GM19239 (cell line): ENCODE measurements at places on chromosomes 11 and 22.

DNA sequence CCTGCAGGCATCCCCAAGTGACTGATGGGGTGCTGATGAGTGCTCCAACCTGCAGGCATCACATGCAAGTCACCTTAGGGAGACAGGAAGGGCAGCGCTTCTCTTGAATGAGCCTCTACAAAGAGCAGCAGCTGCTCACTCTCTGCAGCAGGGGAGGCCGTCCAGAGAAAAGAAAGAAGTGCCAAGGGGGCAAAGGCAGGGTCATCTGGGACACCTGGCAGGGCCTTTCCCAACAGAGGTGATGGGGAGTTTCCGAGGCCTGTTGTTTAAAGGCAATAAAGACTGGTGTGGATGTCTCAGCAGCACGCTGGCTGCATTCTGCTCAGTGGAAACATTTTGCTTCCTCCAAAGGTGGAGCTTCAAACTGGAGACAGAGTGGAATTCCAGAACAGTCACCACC is 113.7 kb downstream of the ETS1 start:
- no peak for DNase-seq

DNA sequence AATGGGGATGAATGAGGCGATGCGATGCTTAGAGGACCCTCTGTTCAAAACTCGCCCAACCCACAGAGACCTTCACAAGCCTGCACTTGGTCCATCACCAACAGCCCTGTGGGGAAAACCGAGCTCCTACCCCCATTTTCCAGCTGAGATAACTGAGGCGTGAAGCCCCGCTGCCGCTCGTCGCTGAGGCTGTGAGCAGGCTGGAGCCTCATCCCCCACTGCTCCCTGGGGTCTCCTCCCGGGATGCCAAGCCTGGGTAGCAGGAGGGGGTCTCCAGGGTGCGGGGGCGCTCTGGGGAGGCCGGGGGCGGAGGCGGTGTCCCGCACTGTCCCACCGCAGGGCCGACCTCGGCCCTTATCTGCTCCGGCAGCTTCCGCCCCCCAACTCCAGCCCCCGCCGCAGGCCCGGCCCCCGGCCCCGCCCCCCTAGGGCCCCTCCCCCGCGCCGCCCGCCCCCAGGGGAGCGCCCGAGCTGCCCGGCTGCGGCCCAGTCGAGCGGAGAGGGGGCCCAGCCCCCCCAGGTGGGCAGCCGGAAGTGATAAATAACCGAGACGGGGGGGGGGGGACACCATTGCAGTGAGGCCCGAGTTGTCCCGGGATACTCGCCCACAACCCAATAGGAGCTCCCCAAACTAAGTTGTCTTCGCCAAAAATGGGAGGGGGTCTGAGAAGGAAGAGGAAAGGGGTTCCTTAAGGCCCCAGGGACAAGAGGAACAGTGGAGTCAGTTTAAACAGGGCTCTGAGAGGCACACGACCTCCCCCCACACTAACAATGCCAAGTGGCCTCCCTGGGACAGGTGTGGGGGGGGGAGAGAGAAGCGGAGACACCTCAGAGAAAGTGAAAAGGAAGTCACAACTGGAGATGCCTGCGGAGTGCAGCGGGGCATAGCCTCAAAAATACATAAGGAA is 8.3 kb upstream of the SLC39A13 start:
- DNase-seq: peak; percentile 52

DNA sequence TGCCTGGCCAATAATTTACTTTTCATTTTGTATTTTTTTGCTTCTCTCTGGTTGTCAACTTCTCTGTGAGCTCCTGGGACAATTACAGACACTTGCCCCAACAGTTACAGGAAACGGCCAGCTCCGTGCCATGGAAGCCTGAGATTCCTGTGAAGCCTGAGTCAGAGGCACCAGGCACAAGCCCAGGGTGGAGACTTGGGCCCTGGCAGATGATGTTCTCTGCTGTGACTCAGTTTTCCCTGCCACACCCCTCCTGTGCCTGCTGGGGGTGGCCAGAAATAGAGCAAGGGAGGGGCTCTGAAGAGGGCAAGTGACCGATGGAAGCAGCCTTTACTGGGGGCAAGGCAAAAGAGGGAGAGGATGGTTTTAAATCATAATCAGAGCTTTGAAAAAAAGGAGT is 4.9 kb downstream of the ATP5MGL start:
- DNase-seq: no peak

DNA sequence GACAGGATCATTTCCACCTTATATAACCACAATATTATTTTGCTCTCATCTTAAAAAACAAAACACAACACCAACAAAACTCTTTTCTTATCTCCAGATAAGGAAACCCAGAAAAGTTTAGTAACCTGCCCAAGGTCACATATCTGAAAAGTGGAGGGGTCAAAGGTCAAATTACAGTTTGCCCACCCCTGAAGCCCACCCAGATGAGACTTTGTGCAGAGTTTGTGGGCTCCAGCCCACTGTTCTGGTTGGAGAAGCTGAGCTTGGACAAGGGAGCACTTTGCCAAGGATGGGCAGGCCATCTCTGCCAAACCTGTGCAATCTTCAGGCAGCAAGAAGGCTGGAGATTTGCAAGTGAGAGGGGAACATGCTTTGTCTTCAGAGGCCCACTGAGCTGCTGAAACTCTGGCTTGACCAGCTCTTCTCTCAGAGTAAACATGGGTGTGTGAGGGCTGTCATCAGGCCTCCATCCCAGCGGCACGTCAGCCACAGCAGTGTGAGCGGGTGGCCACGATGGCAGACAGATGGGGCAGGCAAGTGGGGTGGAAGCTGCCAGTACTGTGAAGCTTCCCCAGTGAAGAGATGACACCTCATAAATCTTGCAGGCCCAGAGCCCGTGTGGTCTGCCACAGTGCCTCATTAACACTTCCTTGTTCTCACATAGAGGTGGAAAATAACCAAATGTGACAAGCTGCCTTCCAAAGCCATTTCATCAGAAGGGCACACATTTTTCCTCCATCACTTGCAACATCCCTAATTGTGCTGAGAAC is 111.8 kb downstream of the CCDC81 start:
- no peak for DNase-seq

- DNase-seq: no peak
Measured at GRCh38 chr11:120173019-120173705, 35.2 kb upstream of the TRIM29 start.

DNA sequence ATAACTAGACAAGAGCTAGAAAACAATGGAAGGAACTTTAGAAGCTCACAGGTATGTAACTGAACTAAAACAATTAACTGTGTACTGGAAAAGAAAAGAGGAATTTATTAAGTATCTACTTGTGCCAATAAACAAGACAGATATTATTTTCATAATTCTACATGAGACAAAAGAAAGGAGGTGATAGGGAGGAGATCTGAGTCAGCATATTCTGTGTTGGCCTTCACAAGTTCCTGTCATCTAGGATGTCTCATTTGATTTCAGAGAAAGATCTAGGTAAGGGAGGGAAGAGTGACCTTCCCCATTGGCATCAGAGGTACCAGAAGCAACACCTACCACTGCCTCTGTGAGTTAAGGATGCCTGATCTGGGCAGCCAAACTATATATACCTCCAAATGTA is 34.8 kb upstream of the TEAD1 start:
- no peak for DNase-seq

- no peak for DNase-seq
Measured at GRCh38 chr22:44639891-44640617, 62.0 kb upstream of the PRR5 start.

- no peak for DNase-seq
Measured at GRCh38 chr11:72069787-72070251, 10.5 kb downstream of the NUMA1 start.

GRCh38 chr11:69010361-69010891 is 2.6 kb downstream of the MRGPRF start:
- DNase-seq: no peak

- no peak for DNase-seq
Measured at GRCh38 chr22:41779929-41780505, 20.5 kb upstream of the CCDC134 start.

DNA sequence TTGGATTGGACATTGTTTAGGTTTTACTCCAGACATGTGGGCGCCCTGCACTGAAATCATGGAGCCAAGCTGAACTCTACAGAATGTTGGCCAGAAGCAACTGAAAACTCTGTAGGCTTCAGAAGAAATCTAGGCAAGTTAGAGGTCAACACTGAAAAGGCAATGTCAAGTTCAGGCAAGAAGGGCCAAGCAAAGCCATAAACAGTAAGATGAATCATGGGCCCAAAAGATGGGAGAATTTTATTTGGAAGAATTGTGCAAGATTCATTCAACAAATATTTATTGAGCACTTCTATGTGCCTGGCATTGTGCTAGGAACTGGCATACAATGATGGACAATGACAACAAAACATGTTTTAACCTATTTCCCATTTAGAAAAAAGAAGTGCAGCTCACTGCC is 10.9 kb downstream of the HOATZ start:
- no peak for DNase-seq

GRCh38 chr22:31526270-31526669 is 29.9 kb downstream of the SFI1 start:
- DNase-seq: no peak

DNA sequence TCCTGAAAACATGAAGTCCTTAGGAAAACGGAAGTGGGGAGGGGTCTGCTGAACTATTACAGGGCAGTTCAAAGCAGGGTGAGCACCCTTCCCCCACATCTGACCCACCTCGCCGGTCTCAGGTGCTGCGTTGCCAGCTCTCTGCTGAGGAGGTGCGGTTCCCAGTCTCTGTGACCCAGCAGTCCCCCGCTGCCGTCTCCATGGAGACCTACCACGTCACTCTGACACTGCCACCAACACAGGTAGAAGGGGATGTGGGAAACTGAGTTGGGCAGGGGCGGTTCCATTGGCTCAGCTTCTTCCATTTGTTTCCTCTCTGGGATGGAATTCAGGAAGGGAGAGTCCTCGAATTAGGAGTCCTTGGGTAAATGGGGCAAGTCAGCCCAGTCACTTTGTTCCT is 3.3 kb downstream of the C2CD2L start:
- no peak for DNase-seq

GRCh38 chr11:26951809-26952515 is 42.0 kb upstream of the FIBIN start:
- DNase-seq: no peak

DNA sequence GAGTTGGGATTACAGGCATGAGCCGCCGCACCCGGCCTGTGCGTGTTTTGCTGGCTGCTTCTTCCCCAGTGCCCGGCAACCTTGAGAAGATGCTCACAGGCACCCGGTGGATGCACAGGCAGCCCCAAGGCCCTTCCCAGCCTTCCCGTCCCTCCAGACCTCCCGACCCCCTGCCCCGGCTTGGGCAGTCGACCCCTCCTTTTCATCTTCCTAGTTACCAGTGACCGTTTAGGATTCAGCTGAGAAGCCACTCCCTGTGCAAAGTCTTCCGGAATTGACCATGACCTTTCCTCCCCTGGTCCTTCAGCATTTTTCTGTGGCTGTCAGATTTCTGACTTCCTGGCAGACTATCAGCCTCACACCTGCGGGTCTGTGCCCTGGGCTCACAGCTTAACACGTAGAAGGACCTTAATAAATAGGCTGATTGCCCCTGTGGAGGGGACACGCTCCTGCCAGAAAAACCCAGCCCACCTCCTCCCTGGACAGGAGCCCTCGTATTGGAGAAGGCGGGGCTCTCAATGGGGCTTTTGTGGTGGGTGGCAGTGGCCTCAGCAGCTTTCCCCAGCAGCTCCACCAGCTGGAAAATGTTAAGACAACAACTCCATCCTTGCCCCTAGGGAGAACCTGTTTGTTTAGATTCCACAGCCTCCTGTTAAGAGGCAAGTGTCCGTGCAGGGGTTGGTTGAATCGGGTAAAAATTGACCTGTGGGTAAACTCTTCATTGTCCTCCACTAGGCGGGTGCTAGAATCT is 10.4 kb upstream of the ANO1 start:
- no peak for DNase-seq

DNA sequence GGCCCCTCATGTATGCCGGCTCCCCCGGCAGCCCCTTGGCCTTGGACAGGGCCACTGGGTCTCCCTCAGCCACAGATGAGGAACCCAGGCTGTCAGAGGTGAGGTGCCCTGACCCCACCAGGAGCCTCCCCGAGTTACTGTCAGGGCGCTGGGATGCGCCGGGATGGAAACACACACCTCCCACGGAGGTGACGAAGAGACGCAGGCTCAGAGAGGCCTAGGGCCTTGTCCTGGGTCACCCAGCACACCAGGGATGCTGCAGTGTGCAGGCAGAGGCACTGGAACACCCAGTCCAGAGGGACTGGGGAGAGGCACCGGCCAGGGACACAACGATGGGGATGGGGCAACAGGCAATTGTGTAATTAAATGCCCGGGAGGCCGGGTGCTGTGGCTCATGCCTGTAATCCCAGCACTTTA is 81.2 kb upstream of the PRR5 start:
- no peak for DNase-seq

DNA sequence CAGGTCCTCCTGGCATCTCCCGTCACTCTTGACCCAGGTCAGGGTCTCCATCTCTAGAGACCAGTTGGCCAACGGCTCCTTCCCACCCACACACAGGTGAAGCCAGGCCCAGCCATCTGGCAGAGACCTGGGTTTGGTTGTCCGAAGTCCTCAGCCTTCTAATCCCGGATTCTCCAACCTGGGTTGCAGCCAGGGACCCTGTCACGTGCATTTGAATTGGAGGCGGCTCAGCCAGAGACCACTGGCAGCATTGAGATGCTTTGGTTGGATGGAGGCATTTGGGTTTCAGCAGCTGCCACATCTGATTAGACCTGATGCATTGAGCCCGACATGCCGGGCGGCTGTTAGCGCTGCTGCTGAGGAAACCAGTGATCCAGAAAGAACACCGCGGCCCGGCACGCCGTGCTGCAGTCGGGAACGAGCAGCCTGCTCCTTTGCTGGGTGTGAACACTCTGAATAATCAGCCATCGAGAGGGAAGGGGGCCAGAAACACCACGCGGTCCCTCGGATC is 163.2 kb downstream of the BRD1 start:
- no peak for DNase-seq

GRCh38 chr22:21641417-21641788 is 699 bp upstream of the SDF2L1 start:
- no peak for DNase-seq
